ENCODE measurements at places on chromosomes 7 and 10.

DNA sequence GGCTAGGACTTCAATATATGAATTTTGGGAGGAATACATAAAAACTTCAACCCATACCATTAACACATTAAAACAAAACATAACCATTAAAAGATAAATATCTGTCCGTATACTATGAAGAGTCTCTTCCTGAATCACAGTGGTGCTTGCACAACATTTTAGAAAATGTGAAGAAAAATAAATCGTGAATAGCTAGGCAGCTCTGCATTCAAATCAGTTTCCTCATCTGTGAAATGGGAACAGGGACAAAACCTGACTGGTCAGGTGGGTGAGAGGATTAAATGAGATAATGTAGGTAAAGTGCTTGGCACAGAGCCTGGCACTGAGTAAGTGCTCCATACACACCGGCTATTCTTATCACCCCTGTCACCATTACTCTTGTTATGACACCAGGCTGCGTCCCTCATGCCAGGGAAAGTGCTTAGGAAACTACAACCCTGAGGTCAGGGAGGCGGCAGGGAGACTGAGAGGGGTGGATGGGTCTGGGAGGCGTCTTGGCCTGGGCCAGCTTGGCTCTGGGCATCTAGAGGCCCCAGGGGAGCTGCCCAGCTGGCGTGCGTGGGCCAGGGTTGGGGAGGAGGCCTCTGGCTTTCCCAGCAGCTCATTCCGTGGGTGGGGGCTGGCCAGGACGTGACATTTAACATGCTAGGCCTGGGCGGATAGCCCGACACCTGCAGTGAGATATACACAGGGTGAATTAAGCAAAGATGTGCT is 78.3 kb downstream of the SH3PXD2A start:
- no peak for DNase-seq

DNA sequence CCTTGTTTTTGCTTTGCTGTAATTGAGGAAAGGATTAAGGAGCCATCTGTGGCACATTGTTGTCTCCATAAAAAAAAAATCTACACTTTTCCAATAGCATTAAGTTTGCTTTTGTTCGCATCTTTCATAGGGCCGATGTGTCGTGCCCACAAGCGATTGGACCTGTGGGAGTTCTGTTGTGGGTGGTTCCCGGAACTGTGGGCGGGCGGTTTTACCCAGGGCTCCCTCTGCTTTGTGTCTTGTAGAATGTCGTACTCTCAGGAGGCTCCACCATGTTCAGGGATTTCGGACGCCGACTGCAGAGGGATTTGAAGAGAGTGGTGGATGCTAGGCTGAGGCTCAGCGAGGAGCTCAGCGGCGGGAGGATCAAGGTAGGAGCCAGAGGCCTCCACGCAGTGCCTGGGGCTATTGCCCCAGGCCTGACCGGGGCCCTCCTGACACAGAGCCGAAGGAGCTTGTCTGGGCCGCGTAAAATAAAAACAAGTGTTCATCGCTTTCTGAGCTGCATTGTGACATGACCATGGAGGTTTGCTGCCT is 92.4 kb downstream of the ACTR3B start:
- DNase-seq: no peak

DNA sequence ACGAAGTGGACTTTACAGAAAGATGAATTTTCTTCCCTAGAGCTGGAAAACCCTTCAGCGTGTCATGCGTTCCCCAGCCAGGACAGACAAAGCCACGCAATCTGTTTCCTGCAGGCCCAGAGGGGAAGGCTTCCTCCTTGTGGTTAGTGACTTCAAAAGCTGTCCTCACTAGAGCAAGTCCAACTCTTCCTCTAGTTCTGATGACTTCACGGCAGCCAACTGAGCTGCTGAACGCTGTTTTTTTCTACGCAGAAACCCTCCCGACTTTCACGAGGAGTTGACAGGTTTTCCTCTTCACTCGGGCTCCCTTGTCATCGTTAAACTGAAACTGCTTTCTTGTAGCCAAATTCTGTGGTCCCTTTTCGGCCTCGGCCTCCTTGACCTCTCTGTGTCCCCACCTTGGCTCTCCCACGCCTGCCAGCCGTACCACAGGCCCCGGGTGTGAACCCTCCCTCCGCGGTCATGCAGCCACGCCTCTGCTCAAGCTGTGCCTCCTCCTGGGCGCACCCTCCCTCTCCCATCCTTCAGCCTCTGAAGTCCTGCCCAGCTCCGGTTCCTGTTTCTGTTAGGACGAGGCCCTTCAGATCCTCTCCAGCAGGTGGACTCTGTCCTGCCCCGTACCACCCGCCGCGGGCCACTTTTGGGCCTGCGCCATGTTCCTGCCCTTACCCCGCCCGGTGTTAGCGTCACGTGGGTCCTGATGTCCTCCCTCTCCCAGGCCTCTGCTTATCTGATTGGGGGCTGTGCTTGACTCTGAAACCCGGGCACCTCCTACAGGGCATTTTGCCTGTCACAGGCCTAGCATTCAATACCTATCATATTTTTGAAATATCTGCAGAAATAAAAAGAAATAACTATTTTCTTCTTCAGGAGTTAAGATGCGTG is 39.3 kb downstream of the CUX1 start:
- DNase-seq: peak; percentile 63

- DNase-seq: no peak
Observed at GRCh38 chr7:156479596-156479995, 161.0 kb upstream of the RNF32 start.

GRCh38 chr10:822661-823367 is 108.7 kb downstream of the LARP4B start:
- DNase-seq: no peak

DNA sequence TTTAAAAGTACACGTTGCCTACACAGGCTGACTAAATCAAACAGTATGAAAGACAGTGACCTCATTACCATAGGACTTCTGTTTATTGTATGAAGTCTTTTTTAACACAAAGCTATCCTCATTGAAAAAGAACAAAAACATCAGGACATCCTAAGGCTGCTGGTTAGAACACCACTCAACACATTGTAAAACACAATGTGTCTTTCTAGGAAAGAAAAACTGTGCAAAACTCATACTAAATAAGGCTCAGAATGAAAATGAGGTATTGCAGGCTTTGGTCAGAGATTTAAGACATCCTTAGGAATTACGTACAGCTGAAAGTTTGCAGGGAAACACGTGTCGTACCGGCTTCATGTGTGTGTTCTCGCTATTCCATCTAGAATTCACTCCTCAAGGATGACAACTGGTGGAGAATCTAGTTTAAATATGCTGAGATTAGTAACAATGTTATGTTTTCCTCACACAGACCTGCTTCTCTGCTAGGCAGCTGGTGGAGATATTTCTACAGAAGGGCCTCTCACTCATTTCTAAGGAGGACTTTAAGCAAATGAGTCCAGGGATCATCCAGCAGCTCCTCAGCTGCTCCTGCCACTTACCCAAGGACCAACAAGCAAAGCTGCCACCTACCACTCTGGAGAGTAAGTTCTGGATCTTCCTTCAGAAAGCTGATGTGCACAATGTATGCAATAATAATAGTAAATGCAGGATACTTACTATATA is 29.3 kb downstream of the SLC39A12 start:
- no peak for DNase-seq

DNA sequence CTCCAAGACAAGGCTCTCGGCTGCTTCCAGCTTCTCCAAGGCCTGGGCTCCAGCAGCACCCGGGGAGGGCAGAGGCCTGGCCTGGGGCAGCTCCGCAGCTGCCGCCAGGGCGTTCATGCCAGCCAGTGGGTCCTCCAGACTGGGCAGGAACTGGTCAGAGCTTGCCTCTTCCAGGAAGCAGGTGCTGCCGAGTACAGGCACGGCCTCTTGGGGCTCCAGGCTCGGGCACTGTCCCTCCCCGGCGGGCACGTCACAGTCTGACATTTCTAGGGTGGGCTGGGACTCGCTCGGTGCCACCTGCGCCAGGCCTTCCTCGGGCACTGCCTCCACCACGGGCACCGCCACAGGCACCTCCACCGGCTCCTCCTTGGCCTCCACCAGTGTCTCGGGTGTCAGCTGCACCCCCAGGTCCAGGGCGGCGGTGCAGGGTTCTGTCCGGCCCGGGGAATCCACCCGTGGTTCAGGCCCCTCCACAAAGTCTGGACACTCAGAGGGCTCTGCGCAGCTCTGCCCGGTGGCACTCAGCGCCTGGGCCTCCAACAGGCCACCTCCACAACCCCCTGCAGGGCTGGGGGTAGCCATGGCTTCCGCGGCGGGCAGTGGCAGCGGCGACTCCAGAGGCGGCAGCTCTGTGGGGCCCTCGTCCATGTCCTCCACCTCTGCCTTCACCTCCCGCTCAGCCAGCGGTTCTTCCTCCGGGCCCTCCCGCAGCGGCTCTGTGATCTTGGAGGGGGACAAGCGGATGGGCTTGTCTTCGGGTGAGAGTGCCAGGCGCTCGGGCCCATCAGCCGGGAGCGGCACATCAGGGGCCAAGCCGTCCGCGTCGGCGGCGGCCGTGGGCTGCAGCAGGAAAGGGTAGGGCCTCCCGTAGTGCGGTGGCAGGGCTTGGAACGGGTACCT is 52.9 kb downstream of the TNRC18 start:
- DNase-seq: no peak

GRCh38 chr10:50575477-50576244 is 48.1 kb downstream of the SGMS1 start:
- DNase-seq: no peak

DNA sequence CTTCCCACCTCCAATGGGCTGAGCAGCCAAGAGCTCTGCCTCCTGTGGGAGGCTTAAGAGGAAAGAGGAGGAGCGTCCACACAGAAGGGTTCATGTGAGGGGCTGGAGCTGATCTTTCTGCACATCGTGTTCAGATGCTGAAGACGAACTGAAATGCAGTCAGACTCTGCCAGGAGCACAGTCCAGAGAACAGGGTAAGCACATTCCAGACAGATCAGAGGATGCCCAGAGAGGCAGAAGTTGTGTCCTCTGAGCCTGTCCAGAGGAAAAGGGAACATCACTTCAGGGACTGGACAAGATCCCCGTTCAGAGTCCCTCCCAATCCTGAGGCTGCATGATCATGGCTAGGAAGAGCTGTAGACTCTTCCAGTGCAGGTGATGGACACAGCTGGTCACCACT is 72.9 kb downstream of the ITIH5 start:
- DNase-seq: no peak

DNA sequence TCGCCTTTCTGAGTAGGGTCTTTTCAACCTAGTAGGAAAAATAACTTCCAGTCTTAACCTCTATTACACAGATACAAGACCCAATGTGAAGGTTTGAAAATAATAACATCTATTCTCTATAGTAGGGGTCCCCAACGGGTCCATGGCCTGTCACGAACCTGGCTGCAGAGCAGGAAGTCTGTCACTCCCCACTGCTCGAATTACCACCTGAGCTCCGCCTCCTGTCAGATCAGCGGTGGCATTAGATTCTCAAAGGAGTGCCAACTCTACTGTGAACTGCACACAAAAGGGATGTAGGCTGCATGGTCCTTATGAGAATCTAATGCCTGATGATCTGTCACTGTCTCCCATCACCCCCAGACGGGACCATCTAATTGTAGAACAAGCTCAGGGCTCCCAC is 7.4 kb downstream of the YWHAG start:
- no peak for DNase-seq

DNA sequence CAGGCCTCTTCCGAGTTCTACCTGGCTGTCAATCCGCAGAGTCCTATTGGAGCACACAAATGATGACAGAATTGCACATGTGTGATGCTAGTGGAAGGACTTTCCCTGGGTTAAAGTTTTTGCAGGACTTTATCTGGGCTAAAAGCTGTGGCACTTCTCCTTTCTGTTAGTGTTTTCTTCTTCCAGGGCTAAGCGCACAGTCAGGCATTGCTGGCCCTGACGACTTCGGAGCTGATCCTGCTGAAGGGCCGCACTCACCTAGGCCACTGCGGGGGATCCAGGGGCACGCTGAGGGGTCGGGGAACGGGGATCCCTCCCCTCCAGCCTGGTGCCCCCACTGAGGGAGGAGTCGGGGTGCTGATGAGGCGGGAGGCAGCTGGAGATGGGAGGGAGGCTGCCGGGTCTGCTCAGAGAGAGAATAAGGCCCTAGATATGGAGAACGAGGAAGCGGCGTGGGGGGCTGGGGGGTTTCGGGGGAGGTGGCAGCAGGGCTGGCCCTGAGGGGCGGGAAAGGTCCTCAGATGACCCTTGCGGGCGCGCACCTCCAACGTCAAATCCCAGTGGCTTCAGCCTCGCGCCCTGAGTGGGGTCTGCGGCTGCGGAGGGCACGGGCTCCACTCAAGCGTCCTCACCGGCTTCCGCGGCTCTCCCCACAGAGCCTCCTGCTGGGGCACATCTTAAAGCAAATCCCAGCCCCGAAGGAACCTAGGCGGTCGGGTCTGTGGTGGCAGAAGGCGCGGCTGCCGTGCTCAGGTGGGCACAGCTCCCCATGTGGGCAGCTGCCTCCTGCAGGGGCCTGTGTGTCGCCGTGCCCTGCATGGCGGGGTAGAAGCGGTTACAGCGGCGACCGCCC is 30.9 kb downstream of the AGR3 start:
- no peak for DNase-seq

DNA sequence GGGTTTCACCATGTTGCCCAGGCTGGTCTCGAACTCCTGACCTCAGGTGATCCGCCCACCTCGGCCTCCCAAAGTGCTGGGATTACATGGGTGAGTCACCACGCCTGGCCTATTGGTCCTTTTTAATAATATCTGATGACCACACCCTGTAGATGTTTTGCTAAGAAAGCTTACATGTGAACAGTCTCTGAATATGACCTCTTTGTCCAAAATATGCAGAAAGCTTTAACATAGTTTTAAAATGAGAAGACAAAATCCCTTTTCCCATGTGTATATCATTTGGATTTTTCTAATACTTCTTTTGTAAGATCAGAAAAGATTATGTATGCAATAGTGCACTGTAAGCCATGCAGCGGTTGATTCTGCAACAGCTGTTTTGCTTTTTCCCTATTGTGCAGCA is 38.5 kb downstream of the MCU start:
- no peak for DNase-seq

GRCh38 chr10:129056734-129057689 is 410.0 kb upstream of the MGMT start:
- DNase-seq: no peak

DNA sequence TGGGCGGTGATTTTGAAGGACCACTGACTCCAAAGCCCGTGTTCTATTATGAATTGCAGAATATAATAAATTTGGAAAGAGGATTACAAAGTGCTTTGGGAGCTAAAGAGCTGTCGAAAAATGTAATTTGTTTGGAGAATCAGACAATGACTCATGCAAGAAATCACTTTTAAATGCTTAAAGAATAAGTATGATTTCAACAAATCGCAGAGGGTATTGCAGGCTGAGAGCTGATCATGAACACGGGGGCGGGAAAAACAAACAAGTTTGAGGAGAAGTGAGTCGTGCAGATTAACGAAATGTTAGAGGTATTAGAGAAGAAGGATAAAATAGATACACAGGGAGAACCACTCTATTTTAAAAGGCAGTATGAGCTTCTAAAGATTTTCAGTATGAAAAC is 4.9 kb upstream of the HACD1 start:
- DNase-seq: no peak

DNA sequence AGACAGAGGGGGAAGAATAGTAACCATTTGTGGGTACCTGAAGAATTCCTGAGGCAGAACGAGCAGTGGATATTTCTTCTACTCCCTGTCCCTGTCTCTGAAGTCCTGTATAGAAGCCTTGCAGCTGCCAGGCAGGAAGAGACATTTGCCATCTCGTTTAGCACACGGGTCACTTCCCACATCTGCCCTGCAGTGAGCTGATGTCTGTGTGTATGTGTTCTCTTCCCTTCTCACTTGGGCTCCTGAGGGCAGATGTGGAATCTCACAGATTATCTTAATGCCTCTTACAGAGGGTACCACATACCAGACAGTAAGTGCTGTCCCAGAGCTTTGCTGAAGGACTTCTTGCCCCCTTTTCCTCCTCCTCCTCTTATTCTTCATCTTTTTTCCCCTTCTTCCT is 14.1 kb upstream of the TRPV6 start:
- DNase-seq: no peak
